T1000 (cell line): ENCODE measurements at places on chromosomes 5 and 9.
A peak's percentile ranks its signal among the peaks of the same experiment; 100 is the strongest.

DNA sequence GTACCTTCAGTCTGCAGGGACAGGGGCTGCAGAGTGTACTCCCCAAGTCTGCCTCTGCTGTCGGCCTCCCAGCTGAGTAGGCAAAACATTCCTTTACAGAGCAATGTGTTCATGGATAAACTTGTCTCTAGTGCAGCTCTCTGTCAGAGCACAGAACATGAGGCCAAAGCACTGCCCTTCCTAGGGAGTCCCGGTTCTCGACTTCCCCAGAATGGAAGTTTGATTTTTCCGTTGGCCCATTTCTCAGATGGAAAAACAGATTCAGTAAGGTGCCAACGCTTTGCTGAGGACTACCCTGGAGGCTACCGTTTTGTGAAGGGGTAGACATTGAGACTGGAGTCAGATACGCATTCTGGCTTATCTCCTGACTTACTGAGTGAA, 422 bp upstream of the TRIM32 start:
- DNase-seq, result no peak

DNA sequence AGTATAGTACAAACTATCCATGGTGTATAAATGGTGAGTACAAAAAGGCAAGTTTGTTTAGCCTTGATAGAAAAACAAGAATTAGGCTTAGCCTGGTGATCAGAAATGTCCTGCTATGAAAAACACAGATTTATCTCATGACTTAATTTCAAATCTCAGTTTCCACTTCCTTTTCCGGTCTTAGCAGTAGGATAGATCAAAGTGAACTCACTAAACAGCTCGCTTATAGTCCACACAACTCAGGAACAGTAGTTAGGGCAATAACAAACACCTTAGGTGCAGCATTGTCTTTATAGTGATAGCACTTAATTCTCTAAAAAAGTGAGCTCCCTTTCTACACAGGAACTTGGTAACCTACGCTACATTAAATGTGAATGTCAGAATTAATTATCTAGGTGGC, 11.4 kb downstream of the GOLGA1 start:
- DNase-seq, result no peak

GRCh38 chr9:89803403-89803802, 198.6 kb downstream of the GADD45G start:
- DNase-seq, result no peak

DNA sequence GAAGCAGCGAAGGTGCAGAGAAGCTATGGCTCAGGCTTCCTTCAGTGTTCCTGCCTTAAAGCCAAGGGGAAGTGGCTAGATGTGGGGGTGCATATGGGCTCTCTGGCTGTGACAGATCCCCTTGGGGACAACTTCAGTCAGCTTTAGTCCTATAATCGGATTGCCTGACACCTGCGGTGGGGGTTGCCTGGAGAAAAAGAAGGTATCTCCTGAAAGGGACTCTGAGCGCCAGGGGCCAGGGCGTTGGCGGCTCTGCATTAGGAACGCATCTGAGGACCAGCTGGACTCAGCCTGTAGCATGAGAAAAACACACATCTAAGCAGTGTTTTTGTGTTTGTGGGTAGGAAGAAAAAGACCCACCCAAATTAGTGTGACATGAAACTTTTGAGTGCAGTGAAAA, 84.3 kb upstream of the OTULINL start:
- no peak for DNase-seq

GRCh38 chr5:154077696-154078095, 38.9 kb downstream of the MFAP3 start:
- DNase-seq, result no peak

DNA sequence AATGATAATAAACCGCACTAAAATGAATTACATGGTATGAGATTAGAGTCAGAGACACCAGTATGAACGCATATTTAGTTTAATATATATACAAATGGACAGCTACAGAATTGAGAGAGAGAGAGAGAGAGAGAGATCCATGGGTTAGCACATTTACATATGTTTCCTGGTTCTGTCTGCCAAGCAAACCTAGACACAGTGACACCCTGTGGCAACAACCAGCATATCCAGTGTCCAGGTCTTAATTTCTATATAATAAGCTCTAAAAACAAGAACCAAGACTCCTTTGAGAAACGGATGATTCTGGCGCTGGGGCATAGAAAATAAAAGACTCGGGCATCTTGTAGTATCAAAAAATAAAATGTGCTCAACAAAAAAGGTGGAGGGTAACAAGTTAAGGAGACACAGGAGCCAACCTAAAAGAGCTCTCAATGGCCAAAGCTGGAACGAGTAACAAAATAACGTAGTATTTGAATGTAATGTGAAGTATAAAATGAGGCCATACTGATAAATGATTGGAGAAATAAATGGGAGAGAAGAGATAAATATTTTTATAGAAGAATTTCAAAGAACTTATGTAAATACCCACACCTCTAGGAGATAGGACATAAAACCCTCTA, 84.5 kb downstream of the RFX3 start:
- no peak for DNase-seq

DNA sequence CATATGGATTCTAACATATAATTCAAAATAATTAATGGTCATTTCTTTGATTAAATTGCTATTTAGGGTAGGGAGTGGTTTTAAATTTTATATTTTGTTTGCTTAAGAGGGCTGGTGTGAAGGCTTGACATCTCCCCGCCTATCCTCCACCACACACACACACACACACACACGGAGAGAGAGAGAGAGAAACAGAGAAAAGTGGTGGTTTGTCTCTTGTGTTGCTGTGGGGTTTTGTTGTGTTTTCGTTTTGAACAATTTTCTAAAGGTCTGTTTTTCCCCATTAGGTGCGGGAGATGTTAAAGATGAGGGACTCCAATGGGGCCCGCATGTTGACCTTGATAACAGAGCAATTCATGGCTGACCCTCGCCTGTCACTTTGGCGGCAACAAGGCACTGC, 161.9 kb downstream of the ZSWIM6 start:
- DNase-seq, result no peak

- no peak for DNase-seq
Measured at GRCh38 chr9:130129432-130130061, 42.7 kb upstream of the NCS1 start.

GRCh38 chr9:136044207-136044970, 50.7 kb downstream of the NACC2 start:
- DNase-seq, result no peak

GRCh38 chr9:89880721-89881120, 275.9 kb downstream of the GADD45G start:
- no peak for DNase-seq

GRCh38 chr9:33151007-33151557, 16.1 kb downstream of the B4GALT1 start:
- DNase-seq, result peak; percentile 54

GRCh38 chr9:98256756-98257155, 1.3 kb upstream of the TBC1D2 start:
- no peak for DNase-seq

DNA sequence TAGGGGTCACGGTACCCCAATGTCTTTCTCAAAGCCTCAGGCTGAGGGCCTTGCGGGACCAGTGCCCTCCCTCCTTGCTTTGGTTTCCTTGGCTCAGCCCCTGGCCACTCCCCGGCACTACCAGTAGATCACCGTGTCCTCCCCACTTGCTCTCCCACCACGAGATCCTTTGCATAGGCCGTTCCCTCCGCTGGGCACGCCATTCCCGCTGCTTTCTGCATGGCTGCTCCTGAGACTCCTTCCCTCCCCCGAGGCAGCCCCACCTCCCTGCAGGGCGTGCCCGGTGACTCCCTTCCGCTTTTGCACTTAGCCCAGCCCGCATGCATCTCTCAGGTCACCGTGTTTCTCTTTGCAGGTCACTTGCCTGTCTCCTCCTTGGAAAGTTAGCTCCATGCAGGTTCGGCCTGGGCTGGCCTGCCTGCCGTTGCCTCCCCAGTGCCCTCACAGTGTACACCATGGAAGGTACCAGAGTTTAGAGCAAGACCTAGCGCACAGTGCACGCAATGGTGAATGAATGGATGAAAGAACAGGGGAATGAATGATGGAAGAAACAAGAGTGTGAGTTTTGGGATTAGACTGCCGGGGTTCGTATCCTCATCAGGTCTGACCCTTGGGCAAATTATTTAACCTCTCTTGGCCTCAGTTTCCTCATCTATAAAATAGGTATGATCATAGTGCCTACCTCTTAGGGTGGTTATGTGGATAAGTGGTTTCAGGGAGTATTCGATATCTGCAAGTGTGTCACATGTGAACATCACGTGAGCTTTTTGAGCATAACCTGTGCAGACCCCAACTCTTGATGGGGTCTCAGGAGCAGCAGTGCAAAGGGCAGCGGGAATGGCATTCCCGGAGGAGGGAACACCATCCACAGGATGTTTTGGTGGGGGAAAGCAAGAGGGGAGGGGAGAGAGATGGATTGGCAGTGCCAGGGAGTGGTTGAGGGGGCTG, 214.3 kb downstream of the C9orf50 start:
- DNase-seq, result no peak

GRCh38 chr9:126558051-126558665, 55.6 kb upstream of the LMX1B start:
- peak; percentile 30 for DNase-seq

- no peak for DNase-seq
Measured at GRCh38 chr5:54095969-54096368, 214.4 kb downstream of the ARL15 start.

DNA sequence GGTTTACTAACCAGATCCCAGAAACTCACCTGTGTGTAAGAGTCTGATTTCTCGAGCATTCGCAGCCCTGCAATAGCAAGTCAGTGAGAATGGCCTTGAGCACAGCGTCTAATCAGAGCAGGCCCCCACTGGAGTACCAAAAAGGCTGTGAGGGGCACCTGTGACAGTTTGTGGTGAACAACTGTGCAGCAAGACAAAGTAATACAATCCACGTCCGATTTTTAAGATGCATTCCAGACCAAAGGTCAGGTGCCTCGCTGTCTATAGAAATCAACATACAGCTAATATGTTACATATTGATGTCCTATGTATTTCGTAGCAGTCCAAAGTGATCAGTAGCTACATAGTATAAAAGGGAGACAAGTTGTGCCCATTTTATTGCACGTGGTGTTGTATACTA, 55.7 kb upstream of the BOD1 start:
- DNase-seq, result no peak

DNA sequence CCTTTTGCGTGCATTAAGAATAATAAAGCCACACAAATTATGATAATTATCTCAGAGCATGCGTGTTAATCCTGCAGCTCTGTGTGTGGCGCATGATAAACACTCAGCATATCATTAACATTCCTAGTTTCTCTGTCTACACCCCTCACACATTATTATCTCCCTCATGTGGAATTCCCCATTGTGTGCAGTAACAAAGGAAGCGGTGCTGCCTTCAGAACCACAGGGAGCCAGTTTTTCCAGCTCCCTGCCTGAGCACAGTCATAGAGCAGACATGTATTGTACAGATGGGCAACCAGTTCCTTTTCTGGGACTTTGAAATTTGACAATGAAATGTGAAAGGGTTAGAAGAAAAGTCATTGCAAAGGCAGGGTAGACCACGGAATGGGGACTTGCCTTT, 1365.5 kb upstream of the CDH9 start:
- DNase-seq, result no peak

DNA sequence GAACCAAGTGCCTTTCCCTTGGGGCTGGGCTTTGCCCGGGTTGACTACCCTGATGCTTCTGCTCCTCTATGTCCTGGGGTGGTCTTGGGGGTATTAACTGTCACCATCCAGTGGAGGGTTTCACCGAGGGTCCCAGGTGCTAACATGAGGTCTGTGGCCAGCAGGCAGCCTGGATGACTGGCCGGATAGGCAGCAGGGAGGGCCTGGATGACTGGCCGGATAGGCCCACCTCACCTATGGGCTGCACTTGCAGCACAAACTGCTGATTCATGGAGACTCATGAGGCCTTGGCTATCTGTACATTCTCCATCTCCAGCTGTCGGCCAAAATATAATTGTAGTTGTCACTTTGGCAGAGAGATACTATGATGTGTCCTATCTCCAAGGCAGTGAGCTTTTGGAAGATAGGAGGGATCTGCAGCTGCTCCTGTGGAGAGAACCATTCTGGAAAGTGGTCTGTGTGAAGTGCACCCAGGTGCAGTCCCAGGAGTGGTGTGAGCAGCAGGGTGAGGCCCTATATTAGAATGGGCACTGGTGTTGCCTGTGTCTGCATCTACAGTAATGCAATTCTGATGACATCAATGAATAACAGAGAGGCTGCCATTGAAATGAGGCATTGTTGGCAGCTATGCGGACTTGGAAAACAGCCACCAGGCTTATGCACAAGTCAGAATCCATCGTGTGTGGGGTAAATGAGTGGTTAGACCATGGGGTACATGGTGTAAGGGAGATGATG, 26.3 kb upstream of the CDKN2AIPNL start:
- no peak for DNase-seq

DNA sequence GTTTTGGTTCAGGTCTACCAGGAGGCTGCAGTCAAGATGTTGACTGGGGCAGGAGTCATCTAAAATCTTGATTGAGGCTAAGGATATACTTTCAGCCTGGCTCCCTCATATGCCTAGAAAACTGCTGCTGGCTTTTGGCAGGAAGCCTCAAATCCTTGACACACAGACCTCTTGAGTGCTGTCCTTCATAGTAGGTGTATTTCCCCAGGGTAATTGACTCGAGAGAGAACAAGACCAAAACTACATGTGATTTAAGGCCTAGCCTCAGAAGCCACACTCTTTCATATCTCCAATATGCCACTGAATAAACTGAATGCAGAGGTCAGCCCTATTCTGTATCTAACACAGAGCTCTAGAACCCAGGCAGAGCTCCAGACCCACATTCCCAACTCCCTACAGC, 402.3 kb upstream of the ADAMTS16 start:
- DNase-seq, result no peak

GRCh38 chr9:133187561-133188005, 21.5 kb downstream of the OBP2B start:
- no peak for DNase-seq

GRCh38 chr5:149433524-149434131, 54.5 kb upstream of the IL17B start:
- no peak for DNase-seq

DNA sequence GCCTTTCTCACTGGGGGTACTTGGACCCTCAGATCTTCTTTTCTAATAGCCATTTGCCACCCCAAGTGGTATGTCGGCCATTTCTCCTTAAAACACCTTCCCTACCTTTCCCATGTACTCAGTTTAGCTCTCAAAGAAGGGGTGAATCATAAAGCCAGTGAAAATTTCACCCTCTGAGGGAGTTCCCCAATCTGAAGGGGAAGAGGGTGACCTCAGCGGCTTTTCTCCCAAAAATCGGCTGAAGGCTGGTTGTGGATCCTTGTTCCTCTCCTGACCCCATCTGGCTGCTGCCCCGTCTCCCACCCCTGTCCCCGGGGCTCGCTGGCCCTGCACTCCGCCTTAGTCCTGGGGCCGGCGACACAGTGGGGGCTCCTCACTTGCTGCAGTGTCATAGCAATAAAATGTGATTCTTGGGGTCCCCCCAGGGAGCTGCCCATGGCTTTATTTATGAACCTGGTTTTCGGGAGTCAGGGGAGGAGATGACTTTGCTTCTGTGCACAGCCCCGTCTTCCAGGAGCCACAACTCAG, 17.3 kb upstream of the LTC4S start:
- no peak for DNase-seq

GRCh38 chr5:56607551-56607950, 207.8 kb upstream of the MAP3K1 start:
- DNase-seq, result no peak

GRCh38 chr5:153372425-153373129, 117.9 kb upstream of the GRIA1 start:
- DNase-seq, result no peak

- no peak for DNase-seq
Measured at GRCh38 chr5:40687321-40687720, 7.6 kb downstream of the PTGER4 start.

GRCh38 chr5:154461531-154461930, 15.7 kb downstream of the SAP30L start:
- DNase-seq, result no peak
